ENCODE measurements at places on chromosomes 7 and 10.
A peak's percentile ranks its signal among the peaks of the same experiment; 100 is the strongest.

DNA sequence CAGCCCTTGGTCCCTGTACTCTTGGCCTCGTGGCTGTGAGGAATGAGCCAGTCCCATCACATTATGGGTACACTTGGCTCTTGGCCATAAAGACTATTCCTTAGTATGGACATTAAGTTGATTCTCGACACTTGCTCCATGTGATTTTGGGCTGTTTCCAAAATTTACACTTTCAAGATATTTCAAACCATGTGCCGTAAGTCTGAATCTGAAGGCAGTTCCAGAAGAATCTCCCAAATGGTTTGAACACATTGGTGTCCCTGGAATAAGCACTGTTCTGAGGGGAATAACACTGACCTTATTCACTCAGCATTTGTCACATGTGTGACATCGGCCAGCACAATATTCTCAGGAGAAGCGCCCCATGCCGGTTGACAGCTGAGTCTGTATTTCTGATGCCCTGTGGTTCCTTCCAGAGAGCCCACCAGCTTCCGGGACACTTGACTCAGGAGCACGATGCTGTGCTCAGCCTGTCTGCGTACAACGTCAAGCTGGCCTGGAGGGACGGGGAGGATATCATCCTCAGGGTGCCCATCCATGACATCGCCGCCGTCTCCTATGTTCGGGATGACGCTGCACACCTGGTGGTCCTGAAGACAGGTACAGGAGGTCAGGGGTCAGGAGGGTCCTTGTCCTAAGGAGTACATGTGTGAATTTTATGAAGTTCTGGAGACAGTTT, 24.6 kb downstream of the NACAD start:
- DNase-seq, result no peak

GRCh38 chr10:339038-339391, 203.8 kb downstream of the ZMYND11 start:
- peak; percentile 41 for DNase-seq

GRCh38 chr10:63324495-63324854, 141.3 kb downstream of the JMJD1C start:
- no peak for DNase-seq

DNA sequence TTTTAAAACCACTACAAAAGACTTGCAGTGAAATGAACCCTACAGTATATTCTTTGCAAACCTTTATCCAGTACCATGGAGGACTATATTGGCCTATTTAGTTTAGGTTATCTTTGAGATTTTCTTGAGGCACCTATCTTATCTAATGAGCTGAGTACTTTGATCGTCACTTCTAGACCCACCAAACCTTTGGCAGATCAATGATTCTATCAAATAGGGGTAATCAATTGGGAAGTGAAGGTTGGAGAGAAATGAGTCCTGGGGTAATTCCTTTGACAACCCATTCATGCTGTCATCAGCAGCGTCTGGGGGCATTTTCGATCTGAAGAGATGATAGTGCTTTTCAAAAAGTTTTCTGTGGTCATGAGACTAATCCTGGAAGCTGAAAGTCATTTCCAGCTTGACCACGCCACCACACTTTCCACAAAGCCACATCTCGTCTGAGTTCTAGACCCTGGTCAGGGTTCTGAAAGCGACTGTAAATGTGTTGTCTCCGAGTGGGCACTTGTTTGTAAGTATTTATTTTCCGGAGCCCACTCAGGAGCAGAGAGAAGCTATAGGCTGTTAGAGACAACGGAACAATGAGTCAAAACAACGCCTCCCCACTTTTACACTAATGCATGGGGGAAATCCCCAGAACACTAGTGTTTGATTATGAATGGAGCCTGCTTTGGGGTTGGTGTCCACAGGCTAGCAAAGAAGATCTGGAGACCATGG, 4.8 kb downstream of the EGR2 start:
- no peak for DNase-seq

DNA sequence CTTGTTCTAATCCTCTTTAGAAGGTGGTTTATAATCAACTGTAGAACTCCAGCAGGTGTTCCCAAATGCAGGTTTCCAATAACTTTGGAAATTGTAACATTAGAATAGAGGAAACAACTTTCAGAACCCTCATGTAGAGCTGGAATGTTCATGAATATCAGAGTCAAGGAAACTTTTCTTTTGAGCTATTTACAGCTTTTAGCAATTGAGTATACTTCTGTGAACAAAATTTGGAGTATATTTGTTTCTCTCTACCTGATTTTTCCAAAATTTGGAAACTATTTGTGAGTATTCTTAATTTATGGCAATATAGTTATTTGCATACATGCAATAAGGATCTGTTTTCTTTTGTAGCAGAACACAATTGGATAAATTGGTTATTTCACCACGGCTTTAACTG, 2.8 kb upstream of the CFAP43 start:
- no peak for DNase-seq

DNA sequence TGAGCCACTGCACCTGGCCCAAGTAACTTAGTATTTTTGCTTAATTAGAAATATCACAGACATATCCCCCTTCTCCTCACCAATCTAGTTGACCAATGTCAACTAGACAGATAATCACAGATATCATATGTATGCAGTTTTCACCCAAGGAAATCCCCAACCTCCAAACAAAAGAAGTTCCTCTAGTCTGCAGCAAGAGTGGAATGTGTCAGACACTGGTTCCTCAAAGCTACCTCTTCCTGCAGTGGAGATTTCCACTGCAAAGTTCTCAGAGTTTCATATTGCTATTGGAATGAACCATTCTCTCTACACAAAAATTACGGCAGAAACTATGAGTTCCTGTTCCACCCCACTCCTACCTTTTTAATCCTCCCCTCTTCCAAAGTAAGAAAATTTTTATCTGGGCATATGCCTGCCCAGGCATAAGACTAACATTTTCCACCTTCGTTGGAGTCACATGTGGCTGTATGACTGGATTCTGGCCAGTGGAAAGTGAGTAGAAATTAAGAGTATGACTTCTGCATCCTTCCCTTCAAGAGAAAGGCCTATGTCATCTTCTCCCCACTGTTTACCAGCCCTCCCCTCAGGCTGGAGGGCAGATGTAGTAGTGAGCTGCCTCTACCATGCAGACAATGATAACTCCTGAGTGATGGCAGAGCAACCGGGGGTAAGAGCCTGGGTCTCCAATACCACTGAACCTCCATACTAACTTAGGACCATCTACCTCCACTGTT, 103.0 kb downstream of the MYOF start:
- no peak for DNase-seq

Measured in RWPE1 (cell line).